ENCODE measurements at places on chromosomes 2 and 18. TPM values are rescaled to one million over a fixed set of nuclear protein-coding genes. Genes with fewer than 3 reads are reported as not detected.

Gene FKBP7
- total RNA-seq, result 26.0 TPM

Gene AP1S3
- 0.59 TPM for total RNA-seq

Gene ZDBF2
- 16.1 TPM for total RNA-seq

Gene CXCR1
- total RNA-seq, result not detected

Gene ANKRD53
- total RNA-seq, result 1.3 TPM

Gene UPP2
- not detected for total RNA-seq

Gene MORN2
- 8.1 TPM for total RNA-seq

Gene OBSL1
- total RNA-seq, result 135 TPM

Gene CERKL
- not detected for total RNA-seq

GRCh38 chr18:61606759-61607158 lies 273.5 kb downstream of the CDH20 start:
- no peak overlapping the region for H3K27ac ChIP-seq
- H3K4me3 ChIP-seq, result peak overlapping the region; percentile 12
- H3K27me3 ChIP-seq, result no peaks in the 10 kb centered on the region
- H3K4me1 ChIP-seq, result no peaks in the 10 kb centered on the region

DNA sequence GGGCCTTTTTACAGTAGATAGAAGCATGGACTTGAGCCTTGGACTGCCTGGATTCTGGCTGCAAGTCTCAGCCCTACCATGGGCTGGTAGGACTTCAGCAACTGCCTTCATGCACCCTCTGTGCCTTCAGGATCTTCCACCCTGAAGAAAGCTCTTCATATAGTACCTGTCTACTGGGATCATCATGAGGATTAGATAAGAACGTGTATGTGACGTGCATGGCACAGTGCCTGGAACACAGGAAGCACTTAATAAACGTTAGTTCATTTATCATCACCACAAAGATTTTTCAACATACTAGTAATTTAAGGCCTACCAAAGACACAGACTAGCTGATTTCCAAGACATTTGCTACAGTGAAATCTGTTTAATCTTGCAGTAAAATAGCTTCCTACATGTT lies 53.2 kb upstream of the ITM2C start:
- no peaks in the 10 kb centered on the region for H3K4me1 ChIP-seq
- DNase-seq, result no peak
- H3K27ac ChIP-seq, result no peak overlapping the region
- no peaks in the 10 kb centered on the region for H3K27me3 ChIP-seq

DNA sequence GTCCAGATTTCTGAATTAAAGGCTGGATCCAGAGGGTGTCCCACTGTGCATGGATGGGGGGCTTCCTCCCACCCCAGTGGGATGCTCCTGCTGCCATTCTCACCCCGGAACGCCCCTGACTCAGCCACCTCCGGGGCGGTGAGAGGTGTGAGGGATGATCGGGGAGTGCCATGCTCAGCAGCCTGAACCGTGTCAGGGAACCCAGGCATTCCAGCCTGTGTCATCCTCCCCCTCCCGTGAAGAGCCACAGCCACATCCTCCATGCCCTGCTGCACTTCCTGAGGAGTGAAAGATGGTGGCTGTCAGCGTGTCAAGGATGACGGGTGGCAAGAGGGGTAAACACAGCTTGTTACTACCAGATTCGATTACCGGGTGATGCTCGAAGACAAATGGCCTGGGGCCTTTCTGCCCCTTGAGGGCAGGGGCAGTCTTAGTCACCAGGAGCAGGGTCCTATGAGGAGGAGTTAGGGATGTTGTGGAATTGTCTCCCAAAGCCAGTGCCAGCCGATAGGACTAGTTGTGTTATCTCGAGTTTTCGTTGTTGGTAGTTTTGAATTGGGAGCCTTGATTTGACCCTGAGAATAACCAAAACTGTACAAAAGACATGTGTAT lies 80.8 kb downstream of the TCF7L1 start:
- H3K27me3 ChIP-seq, result no peaks in the 10 kb centered on the region
- H3K4me1 ChIP-seq, result peaks cover 34% of the 10 kb centered on the region
- H3K4me3 ChIP-seq, result no peak overlapping the region
- H3K27ac ChIP-seq, result no peak overlapping the region

- no peak for DNase-seq
- H3K4me3 ChIP-seq, result no peak overlapping the region
These were observed 20.1 kb downstream of the NCOA1 start for GRCh38 chr2:24511198-24511597.

- no peak for DNase-seq
- peaks cover 7% of the 10 kb centered on the region for H3K36me3 ChIP-seq
- H3K4me1 ChIP-seq, result peaks cover 12% of the 10 kb centered on the region
- H3K4me3 ChIP-seq, result no peak overlapping the region
- no peaks in the 10 kb centered on the region for H3K27me3 ChIP-seq
- no peak overlapping the region for H3K27ac ChIP-seq
These were observed 7.3 kb downstream of the GATA6 start for GRCh38 chr18:22176420-22177326.

DNA sequence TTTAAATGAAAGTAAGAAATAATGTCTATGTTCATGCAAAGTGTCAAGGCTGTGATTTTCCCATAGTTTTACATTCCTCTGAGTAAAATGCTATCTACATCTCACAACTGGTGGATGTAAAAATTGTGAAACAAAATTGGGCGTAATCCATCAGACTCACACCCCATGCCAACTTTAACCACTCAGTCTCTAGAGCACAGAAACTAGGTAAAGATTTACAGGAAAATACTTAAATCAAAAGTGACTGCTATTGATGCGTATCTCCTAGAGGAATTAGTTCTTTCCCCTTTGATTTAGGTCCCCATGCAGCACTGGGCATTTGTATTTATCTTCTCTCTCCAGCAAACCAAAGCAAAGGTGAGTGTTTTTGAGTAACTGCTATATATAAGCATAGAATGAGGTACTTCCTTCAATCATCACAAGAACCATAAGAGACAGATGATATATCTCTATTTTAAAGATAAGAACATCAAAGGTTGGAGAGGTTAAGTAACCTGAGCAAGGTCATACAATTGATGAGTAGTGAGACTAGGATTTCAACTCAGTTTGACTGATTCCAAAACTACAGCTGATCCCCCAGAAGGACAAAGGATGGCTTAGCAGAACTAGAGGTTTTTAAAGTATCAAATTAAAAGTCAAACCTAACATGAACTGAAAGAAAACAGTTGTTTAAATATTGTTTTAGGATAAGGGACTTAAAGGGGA lies 594.0 kb upstream of the ACVR2A start:
- no peak overlapping the region for H3K4me3 ChIP-seq
- H3K27me3 ChIP-seq, result no peaks in the 10 kb centered on the region
- H3K27ac ChIP-seq, result no peak overlapping the region
- DNase-seq, result no peak

- H3K27me3 ChIP-seq, result no peaks in the 10 kb centered on the region
- H3K36me3 ChIP-seq, result no peaks in the 10 kb centered on the region
- DNase-seq, result no peak
- H3K27ac ChIP-seq, result peak overlapping the region; percentile 81
These were observed 125.8 kb downstream of the CABLES1 start for GRCh38 chr18:23260926-23261590.

DNA sequence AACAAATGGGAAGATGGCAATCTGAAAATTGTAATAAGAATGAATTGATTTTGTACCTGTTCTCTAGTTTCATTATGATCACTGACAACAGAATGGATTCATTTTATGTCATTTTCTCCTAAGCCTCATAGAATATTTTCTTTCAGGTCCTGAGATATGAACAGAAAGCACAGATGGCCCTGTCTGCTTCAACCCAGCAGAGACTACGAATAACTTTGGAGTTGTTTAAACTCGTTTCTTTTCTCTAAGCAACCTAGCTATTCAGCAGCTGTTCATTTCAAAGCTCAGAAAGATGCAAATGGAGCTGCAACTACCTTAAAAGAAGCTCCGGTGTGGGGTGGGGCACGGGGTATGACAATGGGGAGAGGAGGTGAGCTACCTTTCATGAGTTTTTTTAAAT lies 124.9 kb downstream of the ALK start:
- H3K4me3 ChIP-seq, result no peak overlapping the region
- DNase-seq, result no peak
- no peaks in the 10 kb centered on the region for H3K27me3 ChIP-seq
- no peaks in the 10 kb centered on the region for H3K4me1 ChIP-seq

GRCh38 chr2:174485788-174486562 lies 854 bp downstream of the GPR155 start:
- peaks cover 5% of the 10 kb centered on the region for H3K36me3 ChIP-seq
- peak overlapping the region; percentile 93 for H3K4me3 ChIP-seq
- H3K4me1 ChIP-seq, result no peaks in the 10 kb centered on the region
- DNase-seq, result peak; percentile 13
- no peaks in the 10 kb centered on the region for H3K27me3 ChIP-seq
